CD4-positive, alpha-beta T cell treated with Interferon alpha-2 for 1 hour (primary cell): ENCODE measurements at places on chromosomes 4 and X.

DNA sequence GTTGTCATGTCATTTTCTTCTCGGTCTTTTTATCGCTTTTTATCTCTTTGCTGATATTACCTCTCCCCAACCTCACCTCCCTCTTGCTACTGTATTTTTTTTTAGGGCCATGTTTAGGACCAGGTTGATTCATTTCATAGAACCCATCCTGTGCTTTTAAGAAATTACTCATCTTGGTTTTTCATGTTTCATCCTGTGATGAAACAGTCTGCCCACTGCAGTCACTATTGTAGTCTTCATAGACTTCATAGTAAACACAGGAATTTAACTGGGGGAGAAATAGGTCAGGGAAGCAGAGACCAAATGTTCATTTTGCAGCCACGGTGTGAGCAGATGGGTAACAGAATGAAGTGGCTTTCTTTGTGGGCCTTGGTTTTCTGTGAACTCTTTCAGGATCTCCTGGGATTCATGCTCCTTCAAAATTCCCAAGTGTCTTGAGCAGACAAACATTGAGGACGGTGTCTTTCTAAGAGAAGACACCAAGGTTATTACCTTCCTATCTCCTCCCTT lies 161.8 kb downstream of the NAA11 start:
- DNase-seq = no peak

- no peak for DNase-seq
These were observed 277.1 kb downstream of the ANKRD50 start for GRCh38 chr4:124435274-124435950.

GRCh38 chr4:121358473-121358872 lies 22.3 kb downstream of the QRFPR start:
- no peak for DNase-seq

- no peak for DNase-seq
These were observed 251.7 kb upstream of the TENM3 start for GRCh38 chr4:181991369-181992108.

GRCh38 chr4:6974138-6974848 lies 64.7 kb downstream of the TBC1D14 start:
- peak; percentile 86 for DNase-seq

DNA sequence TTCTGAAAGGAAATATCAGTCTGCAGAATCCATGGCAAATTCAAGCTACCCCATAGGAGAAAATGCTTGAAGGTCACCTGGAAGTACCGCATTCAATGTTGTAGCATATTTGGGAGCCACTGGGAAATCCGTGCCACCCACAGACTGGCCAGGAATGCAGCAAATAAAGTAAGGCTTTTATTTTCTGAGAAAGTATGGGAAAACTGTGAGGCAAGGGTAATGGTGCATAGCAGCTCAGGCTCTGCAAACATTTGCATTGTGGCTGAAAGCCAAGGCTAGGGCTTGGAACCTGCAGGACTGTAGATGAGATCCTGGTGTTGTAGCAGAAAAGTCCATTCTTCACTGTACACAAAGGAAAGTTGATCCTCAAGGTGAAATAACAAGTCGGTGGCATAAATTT lies 450.9 kb upstream of the NR3C2 start:
- DNase-seq = no peak

GRCh38 chrX:2516623-2517022 lies 15.8 kb upstream of the DHRSX start:
- DNase-seq = no peak

GRCh38 chr4:162959046-162959445 lies 207.6 kb downstream of the NAF1 start:
- DNase-seq = no peak

DNA sequence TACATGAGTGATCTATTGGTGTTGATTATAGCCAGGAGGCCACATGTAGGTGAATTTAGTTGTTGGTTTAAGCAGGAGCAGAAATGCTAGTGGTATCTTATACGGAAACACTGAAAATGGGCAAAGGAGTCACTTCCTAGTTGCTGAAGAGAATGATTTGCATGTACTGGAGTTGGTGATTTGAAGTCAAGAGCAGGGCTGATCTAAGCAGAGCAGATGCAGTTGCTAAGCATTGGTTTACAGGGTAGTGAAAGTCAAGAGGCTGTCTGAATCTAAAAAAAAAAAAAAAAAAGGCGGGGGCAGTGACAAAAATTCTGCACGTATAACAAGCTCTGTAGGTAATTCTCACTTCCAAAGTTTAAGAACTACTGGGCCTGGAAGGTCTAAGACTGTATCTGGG lies 90.4 kb upstream of the HPRT1 start:
- DNase-seq = no peak

DNA sequence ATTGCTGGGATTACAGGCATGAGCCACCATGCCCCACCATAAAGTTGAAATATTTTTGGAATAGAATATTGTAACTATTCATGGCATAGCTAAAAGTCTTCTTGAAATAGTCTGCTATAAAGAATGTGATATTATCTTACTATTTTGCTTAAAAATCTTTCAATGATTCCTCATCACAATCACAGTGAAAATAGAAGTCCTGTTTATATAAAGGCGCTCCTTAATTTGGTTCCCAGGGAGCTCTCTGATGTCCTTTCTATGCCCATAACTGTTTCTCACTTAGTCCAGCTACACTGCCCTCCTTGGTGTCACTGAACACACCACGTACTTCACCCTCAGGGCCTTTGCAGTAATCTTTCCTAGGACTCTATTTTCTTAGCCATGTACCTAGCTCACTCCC lies 331.7 kb upstream of the GIMD1 start:
- no peak for DNase-seq
